Mesenteric fat pad (tissue), 1 donor: ENCODE measurements at places on chromosomes 16 and 17. TPM values are rescaled to one million over a fixed set of nuclear protein-coding genes. Genes with fewer than 3 reads are reported as not detected.

COG4 gene
- 36.9 TPM for total RNA-seq

AIPL1 gene
- not detected for total RNA-seq

MPP2 gene
- 2.3 TPM for total RNA-seq

CNTROB gene
- total RNA-seq: 17.5 TPM

SLC2A4 gene
- 8.1 TPM for total RNA-seq

GJD3 gene
- 0.77 TPM for total RNA-seq

TOM1L1 gene
- total RNA-seq: 16.4 TPM

DNA sequence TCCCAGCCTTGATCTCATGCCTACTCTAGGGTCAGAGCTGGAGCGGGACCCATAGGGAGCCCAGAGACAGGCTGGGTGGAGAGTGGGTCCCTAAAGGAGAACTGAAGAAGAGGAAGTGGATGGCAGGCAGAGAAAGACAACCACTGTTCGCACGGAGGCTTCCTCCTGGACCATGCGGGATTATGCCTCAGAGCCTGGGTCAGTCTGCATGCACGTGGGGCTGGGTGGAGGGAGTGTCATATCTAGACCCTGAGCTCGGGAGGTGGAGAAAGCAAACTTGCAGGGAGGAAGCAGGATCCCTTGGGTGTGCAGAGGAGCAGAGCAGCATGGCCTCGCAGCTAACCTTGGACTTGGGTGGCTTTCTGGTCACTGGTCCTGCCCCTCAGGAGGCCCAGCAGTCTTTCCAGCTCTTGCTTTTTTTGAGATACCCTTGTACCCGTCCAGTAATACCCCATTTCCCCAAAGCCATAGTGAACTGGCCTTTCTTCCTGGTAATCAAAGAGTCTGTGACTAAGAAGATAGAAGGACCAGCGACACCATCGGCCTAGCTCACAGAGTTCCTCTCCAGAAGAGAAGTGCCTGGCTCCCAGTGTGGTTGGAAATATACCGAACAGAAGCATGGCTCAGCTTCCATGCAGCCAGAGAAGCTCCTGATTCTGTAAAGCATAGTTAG, 344.2 kb downstream of the CPPED1 start:
- DNase-seq: peak; percentile 82

DNA sequence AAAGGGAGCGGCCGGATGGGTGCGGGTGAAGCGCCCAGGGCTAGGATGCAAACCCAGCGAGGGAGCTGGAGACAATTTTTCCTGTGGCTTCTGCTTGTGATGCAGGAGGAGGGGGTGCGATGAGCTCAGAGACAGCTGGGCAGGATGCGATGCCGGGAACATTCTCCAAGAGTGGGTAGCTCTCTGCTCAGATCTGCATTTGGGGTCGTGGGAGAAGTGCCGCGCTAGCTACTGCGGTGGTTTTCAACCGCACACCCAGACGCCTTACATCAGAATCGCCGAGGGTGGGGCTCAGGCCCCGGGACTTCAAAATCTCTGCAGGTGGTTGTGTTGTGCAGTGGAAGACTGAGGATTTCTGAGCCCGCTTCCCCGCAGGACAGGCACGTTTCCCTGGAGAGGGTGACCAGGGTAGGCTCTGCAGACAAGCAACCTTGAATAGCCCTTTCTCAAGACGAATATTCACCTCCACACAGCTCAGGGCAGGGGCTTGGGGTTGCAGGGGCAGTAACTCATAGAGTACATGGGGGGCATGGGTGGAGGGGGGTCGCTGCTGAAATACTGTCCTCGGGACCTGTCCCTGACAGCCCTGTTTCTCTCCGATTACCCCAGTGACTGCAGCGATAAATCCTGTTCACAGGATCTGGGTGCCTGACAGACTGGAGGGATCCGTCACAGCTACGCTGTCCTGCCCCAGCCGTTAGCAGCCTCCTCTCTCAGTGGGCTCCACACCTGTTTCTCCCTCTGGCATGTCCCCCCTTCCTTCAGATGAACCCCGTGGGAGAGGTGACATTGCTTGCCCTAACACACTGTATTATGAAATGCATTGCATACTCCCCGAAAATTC, 63.3 kb downstream of the HAPSTR1 start:
- DNase-seq: no peak

DNA sequence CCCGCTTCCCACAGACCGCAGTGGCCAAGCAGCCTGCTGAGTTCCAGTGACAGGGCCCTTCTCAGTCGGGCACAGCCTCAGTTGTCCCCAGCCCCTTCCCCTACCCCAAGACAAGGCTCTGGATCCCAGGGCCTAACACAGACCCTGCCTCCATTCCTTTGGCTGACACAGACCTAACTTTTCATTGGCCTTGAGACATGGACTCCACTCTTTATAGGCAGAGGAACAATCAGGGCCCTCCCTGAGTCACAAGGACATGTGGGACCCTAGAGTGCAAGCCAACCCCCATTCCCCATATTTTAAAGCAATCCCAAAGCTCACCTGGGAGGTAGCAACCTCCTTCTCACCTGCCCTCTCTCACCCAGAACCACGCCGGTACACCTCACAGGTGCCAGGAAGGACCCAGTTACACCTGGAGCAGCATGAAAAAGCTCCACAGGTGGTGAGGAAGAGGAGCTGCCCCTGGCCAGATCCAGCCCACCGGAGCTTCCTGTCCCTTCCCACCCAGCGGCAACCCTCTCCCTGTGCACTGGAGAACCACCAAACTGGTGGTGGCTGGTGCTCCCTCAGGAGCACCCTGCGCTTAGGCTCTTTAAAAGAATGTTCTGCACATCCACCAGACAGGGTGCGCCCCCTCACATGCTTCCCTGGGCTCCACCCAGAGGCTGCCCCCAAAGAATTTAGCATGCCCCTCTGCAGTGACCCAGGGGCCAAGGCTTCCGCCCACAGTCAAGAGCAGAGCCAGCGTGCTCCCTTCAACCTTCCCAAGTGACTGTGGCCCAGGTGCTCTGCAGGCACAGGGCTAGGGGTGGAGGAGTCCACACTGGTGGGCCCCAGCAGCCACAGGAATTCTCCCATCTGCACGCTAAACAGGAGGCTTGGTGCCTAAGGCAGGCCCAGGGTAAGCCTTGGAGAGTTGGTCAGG, 3.4 kb downstream of the MNT start:
- no peak for DNase-seq

GRCh38 chr16:11636172-11636721, 32.0 kb upstream of the SNN start:
- DNase-seq: no peak

DNA sequence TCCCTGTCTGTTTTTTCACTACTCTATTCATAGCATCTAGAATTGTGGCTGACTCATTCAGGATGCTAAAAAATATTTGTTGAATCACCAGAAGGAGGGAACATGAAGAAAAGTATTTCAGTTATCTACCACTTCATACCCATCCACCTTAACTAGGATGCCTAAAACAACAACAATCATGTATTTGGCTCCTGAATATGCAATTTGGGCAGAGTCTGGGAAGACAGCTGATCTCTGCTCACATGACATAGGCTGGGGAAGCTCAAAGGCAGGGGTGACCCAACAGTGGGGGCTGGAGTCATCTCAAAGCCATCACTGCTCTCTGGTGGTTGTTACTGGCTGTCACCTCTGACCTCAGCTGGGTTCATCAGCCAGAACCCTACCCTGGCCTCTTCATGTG, 80.1 kb upstream of the RPL38 start:
- peak; percentile 64 for DNase-seq

DNA sequence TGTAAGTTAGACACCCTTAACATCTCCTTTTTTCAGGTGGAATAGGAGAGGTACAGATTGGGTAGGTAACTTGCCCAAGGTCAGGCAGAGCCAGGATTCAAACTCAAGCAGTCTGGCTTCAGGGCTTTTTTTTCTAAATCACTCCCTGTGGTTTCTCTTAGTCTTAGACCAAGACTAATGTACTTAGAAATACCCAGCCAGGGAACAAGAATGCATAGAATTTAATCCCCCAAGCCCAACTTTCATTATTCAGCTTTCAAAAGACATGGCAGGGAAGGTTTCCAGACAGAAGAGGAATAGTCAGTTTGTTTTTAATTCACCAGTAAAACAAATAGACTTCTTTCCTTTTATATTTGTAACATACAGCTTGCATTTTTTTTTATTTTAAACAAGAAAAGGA, 305.2 kb upstream of the RBFOX1 start:
- no peak for DNase-seq

- DNase-seq: peak; percentile 71
These were observed 8.6 kb downstream of the SLC47A2 start for GRCh38 chr17:19707728-19708221.

- DNase-seq: no peak
These were observed 222.9 kb downstream of the SLC39A11 start for GRCh38 chr17:72869630-72870029.

- DNase-seq: no peak
These were observed 4.5 kb downstream of the TMEM235 start for GRCh38 chr17:78235885-78236284.

DNA sequence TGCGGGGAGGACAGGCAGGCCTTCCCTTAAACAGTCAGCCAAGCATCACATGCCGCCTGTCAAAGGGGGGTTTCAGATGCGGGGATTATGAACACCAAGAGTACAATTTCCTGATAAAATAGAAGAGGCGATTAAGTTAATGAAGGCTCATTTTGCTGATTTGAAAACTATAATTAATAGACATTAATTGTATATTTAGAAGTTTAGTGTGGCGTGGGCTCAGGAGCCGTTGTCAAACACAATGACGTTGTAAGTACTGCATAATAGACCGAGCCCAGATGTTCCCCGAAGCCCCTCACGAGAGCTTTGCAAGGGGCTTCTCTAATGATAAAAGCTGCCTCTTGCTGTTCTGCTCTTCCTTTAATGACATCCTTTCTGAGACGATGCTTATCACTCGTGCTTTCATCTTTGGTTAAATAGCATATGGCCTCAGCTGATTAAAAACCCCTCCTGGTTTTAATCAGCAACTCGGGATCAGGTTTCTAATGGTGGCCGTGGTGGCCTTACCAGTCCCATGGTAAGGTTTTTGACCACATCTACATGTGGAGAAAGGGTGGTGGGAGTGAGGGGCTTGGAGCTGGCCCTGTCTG, 28.2 kb downstream of the SNX20 start:
- no peak for DNase-seq

GRCh38 chr17:42484304-42484703, 25.6 kb downstream of the ATP6V0A1 start:
- DNase-seq: no peak

DNA sequence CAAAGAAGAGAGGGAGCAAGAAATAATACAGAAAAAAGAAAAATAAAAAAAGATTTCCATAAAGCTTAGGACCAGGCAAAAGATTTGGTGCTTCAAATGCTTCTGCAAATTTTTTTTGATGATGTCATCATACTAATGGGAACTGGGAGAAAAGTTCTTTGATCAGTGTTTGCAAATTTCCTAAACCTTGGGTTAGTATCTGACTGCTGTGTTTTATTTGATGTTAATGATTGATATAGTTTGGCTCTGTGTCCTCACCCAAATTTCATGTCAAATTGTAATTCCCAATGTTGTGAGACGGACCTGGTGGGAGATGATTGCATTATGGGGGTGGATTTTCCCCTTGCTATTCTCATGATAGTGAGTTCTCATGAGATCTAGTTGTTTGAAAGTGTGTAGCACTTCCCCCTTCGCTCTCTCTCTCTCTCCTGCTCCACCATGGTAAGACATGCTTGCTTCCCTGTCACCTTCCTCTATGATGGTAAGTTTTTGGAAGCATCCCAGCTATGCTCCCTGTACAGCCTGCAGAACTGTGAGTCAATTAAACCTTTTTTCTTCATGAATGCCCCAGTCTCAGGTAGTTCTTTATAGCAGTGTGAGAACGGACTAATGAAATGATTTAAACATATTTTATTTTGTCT, 72.6 kb downstream of the TMEM100 start:
- no peak for DNase-seq

DNA sequence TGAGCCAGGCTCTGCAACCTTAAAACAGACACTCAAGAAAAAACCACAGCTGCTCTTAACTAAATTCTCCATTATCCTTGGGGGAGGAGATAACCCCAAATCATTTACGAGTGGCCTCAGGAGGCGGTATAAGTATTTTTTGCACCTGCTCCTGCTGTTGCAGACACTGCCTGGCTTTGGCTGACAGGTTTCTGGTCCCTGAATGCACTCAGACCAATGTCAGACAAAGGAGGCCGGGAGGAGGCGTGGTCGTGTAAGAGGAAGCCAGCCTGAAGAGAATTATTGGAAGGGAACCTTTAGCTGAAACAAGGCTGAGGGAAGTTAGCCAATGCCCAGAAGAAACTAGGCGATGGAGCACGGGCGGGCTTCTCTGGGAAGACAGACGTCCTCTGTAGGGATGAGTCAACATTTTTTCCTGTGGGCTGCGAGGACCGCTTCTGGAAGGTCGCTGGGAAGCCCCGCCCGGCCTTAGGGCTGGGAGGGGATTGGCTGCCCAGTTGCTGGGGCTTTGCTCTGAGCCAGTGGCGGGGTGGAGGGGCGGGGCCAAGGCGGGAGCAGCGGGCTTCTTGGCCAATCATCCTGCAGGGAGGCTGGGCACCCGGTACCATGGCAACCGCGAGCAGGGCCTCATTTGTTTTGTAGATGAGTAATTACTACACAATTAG, 82.3 kb downstream of the CCDC182 start:
- peak; percentile 97 for DNase-seq

DNA sequence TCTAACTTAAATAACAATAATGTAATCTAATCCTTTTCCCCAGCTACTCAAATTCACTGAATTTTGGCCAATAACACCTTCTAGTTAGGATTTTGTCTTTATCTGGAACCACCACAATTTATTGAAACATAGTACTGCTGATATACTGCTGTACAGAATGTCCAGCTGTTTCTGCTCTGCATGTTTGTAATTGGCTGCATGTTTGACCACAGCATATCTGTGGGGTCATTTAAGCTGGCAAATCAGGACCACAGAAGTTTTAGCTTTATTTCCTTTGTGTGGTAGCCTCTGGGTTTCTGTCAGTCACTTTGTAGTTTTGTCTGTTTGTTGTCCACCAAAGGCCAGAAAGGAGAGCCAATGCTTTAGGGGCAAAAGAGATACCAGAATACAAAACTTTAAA, 22.2 kb upstream of the RAB11FIP4 start:
- DNase-seq: no peak

DNA sequence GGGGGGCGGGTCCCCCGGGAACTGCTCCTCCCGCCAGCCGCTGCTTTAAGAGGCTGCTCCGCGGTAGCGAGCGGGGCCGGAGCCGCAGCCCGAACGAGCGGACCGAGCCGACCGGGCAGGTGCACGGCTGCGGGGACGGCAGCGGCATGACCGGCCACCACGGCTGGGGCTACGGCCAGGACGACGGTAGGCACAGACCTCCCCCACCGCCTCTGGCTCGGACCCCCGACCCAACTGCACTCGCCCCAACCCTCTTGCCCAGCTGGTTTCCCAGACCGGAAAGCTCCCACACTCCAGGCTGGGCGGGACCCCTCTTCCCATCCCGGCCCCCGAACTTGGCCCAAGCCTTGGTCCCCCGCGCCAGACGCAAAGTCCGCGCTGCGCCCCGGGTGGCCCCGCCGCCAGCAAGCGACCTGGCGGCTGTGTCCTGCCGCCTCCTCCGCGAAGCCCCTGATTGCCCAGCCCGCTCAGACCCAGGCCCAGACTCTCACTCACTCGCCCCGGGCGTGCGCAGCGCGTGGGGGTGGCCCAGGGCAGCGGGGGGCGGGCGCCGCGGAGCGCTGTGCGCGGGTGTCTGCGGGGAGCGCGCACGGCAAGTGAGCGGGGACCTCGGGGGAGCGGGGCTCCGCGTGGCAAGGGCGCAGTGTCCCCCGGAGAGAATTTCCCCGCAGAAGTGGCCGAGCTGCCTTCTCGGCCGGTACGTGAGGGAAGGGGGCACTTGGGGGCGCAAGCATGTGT, at the start of gene CA7:
TSS of gene CA7 (plus strand) at position 73 of the 738 bp plus-strand sequence. CDS start at position 147, 74 bp downstream.
- DNase-seq: peak; percentile 87

- DNase-seq: no peak
These were observed 249.0 kb downstream of the BCAS3 start for GRCh38 chr17:60926466-60927183.

- no peak for DNase-seq
These were observed 7.4 kb upstream of the ETV4 start for GRCh38 chr17:43553573-43553972.
